ENCODE measurements at places on chromosomes 12 and 14.

GRCh38 chr14:86527312-86527711, 997.4 kb downstream of the FLRT2 start:
- DNase-seq = no peak

DNA sequence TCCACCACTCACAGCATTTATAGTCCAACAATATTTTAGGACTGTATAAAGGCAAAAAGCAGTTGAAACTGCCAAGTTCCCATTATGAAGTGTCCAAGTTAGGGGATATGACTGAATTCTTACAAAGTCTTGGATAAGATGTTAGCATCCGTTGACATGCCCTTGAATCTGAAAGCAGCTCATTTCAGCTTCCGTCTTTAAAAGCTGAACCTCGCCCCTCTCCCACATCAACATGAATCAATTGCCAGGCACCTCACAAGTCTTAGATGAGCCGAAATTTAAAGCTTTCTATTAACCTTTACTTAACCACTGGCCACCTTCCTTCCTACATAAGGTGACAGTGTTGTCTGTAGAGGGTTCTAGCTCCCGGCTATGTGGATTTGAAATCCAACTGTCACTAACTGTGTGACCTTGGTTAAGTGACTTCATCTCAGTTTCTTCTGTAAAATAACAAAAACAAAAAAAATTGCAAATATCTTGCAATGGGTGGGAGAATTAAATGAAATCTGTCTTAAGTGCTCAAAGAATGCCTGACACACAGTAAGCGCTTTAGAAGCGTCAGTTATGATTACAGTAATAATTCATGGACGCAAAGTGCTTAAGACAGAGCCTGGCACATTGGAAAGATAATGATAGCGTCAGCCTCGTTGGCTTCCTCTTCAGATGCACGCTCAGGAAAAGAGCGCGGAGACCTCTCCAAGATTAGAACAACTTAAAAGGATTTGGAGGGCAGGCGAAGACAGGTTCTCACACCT, 1.2 kb downstream of the PPP1CC start:
- DNase-seq = no peak

- DNase-seq = no peak
Measured at GRCh38 chr14:104290058-104290667, 151.8 kb downstream of the KIF26A start.

- no peak for DNase-seq
Measured at GRCh38 chr14:22837750-22838538, 1.6 kb downstream of the MMP14 start.

- DNase-seq = no peak
Measured at GRCh38 chr12:83052890-83053541, 366.3 kb downstream of the TMTC2 start.

DNA sequence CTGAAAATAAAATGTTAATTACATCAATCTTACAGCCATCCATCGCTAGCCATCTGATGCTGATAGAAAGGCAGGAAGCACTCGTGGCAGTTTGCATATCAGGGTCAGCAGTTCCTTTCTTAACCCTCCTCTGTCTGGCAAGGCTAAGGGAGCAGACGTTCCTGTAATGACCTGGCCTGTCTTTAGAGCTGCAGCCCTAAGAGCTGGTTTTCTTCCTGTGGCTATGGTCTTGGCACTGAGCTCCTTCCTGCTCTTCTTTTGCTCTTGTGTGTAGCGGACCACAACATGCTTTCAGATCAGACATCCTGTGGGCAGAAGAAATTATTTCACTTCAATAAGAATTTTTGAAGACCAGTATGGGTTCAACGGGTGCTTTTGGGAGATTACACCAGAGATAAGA, 170.4 kb downstream of the DAD1 start:
- peak; percentile 26 for DNase-seq

DNA sequence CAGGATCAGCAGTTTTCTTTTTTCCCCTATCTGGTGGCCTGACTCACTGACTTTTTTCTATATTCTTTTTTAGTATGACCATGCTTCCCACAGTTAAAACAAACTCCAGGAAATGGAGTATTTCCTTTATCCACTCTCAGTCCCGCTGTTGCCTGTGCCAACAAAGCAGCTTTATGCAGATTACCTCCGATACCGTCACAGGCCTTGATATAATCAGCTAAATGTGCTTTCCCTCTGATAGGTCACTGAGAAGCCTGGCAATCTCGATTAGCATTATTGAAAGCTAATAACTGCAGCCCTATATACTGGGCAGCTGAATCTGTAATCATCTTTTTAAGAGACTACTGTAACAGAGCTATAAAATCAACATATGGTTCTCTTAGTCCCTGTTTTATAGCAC, 243.6 kb downstream of the KIF21A start:
- DNase-seq = no peak

GRCh38 chr12:88218293-88218692, 76.2 kb downstream of the TMTC3 start:
- DNase-seq = no peak

DNA sequence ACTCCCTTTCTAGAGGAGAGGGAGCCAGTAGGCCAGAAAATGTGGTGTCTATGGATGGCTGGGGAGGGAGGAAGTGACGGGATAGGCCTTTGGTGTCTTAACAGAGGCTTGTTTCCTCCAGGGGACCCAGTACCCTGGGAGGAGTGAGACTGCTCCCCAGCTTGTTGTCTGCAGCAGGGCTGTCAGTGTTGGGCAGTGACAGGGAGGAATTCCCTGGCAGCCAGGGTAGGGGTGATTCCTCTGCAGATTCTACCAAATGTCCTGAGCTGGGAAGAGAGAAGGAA, 64.0 kb downstream of the GALNT16 start:
- DNase-seq = no peak

- no peak for DNase-seq
Measured at GRCh38 chr12:113757221-113758002, 208.7 kb downstream of the RBM19 start.

- DNase-seq = no peak
Measured at GRCh38 chr14:100376751-100377171, 53.6 kb downstream of the SLC25A47 start.

DNA sequence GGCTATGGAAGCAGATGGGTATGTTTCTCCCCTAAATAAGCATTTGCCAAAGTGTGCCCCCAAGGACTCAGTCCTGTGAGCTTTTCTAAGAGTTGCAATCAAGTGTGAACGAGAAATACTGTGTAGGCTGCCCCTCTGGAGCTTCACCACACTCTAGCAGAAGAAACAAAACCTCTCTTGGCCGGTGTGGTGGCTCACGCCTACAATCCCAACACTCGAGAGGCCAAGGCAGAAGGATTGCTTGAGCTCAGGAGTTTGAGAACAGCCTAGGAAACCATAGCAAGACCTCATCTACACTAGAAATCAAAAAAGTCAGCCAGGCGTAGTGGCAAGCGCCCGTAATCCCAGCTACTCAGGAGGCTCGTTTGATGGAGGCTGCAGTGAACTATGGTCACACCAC, 9.8 kb downstream of the VPS37B start:
- no peak for DNase-seq

- DNase-seq = no peak
Measured at GRCh38 chr14:64944861-64945260, 2.3 kb upstream of the GPX2 start.

DNA sequence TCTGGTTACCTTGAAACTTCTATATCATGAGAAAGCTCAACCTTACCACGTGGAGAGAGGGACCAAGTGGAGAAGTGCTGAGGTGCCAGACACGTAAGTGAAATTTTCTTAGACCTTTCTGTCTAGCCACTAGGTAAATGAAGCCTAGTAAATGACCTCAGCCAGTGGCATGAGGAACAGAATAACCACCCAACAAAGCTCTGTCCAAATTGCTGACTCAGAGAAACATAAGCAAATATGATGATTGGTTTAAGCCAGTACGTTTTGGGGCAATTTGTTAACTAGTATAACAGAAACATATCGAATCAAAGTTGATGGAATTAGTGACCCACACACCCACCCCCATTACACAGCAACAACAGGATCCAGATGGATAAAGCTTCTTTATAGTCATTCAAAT, 75.2 kb upstream of the MAX start:
- no peak for DNase-seq

DNA sequence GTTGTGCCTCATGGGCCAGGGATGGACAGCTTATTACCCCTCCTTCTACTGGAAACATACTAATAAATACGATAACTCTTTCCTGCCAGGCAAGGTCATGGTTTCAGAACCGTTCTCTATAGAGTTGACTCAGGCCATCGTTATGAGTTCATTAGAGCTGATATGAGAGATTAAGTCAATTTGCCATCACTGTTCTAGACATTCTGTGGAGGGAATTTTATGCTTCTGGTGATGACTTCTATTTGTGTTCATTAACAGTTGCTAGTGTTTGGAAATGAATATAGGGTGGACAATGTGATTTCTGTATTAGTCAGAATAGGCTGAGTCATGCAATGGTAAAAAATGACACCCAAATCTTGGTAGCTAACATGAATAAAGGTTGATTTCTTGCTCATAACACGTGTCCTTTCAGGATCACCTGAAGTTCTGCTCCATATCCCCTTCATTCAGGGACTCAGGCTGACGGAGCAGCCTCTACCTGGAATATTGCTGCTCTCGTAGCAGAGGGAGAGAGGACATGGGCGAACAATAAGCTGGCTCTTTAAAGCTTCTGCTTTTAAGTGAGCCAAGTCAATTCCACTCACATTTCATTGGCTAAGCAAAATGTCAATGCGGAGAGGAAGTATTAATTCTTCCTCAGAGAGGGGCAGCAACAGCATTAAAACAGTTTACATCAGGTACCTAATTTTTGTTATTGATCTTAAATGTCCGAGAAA, 18.5 kb upstream of the TBPL2 start:
- no peak for DNase-seq

- DNase-seq = no peak
Measured at GRCh38 chr14:86714153-86714552, 1184.2 kb downstream of the FLRT2 start.

DNA sequence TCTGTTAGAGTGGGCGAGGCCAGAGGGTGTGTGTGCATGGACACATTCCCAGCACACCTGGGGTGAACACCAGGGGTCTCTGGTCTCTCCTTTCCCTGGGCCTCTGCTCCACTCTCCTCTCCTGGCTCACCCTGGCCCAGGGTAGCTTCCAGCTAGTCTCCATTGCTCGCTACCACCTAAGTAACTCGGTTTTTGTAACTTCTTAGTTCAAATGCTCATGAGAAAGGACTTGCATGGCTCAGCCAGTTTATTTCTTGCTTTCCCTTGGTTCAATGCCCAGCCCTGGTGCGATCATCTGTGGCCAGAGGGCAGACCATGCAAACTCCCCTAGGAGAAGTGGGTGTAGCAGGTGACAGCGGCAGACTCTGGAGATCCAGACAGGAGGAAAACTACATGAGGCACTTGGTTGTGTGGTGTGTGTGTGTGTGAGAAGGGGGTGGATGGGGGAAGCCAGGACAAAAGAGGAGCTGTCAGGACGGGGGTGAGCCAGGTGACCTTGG, 8.9 kb upstream of the ACVR1B start:
- DNase-seq = no peak

DNA sequence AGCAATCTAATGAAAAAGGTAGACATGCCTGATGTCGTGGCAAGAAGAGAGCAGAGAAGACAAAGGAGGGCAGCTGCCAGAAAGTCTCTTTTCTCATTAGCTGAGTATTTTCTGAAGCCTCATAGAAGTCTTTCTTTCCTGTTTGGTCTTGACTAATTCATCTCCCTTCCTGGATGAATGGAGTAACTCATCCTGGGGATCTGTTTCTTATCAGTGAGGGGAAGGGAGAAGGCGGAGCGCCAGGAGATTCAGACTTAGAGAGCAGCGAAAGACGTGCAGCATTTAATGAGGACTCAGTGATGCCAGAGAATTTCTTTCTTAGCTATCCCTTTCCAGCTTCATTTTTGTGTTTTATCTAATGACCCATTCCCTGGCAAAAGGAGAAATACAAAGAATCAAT, 89.4 kb downstream of the SLC15A4 start:
- no peak for DNase-seq
